ENCODE measurements at places on chromosomes 1 and 21. TPM values are rescaled to one million over a fixed set of nuclear protein-coding genes. Genes with fewer than 3 reads are reported as not detected.

The DMBX1 gene
- 2.3 TPM for total RNA-seq

The HMGCS2 gene
- not detected for total RNA-seq

The FCAMR gene
- not detected for total RNA-seq

DNA sequence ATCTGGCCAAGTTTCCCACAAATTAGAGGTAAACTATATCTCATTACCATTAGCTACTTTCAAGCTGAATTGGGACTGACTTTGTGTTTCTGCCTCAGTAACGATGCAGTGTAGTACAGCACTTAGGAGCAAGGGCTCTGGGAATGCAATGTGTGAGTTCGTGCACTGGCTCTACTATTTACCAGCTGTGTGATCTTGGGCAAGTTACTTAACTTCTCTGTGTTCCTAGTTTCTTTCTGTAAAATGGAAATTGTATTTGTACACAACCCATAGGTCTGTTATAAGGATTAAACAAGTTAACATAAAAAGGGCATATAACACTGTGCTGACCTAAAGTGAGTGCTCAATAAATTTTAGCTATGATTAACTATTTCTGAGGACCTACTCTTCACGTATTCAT lies 65.0 kb upstream of the CSF1 start:
- DNase-seq, result no peak

GRCh38 chr21:27793901-27794300 lies 827.0 kb upstream of the ADAMTS5 start:
- DNase-seq, result no peak

DNA sequence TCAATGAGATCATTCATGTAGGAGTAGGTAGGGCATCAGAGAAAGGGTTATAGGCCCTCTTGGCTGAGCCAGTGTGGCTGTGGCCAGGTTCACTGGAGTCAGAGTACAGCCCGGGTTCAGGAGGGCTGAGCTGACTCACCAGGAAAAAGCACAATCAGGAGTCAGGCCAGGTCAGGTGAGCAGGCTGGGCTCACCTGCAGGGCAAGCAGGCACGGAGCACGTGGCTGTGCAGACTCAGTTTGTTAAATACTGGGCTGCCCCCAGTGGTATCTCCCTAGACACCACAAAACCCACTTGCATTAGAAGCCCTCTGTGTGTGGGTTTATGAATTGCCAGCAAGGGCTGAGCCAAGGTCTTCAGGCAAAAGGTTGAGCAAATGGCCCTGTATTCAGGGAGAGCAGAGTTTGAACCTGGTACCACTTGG lies 122.1 kb upstream of the SERBP1 start:
- DNase-seq, result peak; percentile 45

DNA sequence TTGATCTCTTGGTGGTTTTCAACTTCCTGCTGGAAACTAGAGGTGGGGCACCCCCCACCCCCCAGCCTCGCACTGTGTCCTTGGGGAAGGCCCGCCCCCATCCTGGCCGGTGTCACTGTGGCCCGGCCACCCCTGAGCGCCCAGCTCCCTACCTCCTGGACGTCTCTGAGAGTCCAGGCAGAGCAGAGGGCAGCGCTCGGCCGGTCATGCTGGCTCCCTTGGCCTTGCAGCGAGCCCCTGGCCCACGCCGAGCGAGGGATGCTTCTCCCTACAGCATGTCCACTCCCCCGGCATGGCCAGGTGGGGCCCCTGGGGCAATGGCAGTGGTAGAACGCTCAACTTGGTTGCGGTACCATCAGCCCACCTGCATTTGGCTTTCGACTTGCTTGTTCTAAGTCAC lies 28.7 kb upstream of the TRAPPC10 start:
- no peak for DNase-seq

GRCh38 chr1:157732755-157733154 lies 32.2 kb upstream of the FCRL3 start:
- no peak for DNase-seq

DNA sequence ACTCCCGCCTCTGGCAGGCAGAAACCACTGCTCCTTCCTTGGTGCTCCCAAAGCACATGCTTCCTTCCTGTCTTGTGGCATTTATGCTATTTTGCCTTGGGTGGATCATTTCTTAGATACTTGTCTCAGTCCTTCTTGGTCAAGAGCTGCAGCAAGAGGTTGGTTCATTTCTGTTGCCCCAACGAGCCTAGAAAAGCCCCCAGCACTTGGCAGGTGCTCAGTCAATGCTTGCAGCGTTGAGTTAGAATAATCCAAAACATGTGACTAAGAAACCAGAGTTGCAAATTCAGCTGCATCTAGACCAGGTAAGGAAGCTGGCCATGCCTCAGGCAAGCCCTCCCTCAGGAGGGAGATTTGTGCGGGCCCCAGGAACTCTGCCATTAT lies 42.4 kb upstream of the TENT5C start:
- DNase-seq, result no peak

GRCh38 chr1:93533677-93534076 lies 85.8 kb downstream of the FNBP1L start:
- DNase-seq, result no peak
